ENCODE measurements at places on chromosomes 4 and X. TPM values are rescaled to one million over a fixed set of nuclear protein-coding genes. Genes with fewer than 3 reads are reported as not detected.

Gene H2BW2
- total RNA-seq, result not detected

Gene CFAP99
- total RNA-seq, result 0.16 TPM

Gene AADAT
- 0.32 TPM for total RNA-seq

Gene TLR3
- total RNA-seq, result 1.9 TPM

Measured in bladder microvascular endothelial cell (primary cell).